Panc1 (cell line): ENCODE measurements at places on chromosomes 3 and 15.

DNA sequence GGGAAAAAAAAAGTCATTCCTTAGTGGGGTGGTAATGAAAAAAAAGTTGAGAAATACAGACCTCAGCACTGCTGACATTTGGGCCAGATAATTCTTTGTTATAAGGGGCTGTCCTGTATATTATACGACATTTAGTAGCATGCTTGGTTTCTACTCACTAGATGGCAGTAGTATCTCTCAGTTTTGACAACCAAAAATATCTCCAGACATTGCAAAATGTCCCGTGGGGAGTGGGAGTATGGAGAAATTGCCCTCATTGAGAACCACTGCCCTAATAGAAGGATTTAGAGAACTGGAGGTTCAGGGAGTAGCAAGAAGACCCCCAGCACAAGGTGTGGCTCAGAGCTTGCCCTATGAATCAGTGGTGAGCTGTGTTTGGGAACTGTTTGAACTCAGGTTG is 28.6 kb upstream of the TEX264 start:
- DNase-seq = no peak

DNA sequence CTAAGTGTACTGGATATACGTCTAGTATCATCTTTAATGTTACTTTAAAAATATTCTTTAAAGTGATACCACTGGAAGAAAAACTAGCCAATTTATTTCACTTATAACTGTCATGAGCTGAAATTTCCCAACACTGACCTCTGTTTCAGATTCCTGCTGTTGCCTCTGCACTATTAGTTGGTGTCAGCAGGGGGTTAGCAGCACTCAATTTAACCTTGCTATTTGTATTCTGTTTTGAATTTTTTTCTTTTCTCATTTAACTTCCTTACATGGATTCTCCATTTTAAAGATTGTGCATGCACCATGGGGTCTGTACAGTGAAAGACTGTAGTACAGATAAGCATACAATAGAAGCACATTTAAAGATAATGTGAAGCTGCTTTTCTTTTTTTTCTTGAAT is 169.2 kb downstream of the UBE2E2 start:
- DNase-seq = no peak

DNA sequence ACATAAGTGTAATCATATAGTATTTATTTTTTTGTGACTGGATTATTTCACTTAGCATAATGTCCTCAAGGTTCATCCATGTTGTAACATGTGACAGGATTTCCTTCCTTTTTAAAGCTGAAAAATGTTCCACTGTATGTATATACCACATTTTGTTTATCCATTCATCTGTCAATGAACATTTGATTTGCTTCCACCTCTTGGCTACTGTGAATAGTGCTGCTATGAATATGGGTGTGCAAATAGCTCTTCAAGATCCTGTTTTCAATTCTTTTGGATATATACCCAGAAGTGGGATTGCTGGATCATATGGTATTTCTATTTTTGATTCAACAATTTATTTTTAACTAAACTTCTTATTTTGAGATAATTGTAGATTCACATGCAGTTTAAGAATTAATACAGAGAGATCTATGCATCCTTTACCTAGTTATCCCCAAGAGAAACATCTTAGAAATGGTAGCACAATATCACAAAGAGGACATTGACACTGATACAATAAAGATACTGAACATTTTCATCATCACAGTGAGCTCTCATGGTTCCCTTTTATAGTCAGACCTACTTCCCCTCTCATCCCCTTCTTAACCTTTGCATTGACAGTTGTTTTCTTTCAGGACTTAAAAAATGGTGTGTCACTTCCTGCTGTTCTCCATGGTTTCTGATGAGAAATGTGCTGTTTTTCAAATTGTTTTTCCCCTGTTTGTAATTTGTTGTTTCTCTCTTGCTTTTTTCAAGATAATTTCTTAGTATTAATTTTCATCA is 90.1 kb downstream of the SATB1 start:
- DNase-seq = no peak

DNA sequence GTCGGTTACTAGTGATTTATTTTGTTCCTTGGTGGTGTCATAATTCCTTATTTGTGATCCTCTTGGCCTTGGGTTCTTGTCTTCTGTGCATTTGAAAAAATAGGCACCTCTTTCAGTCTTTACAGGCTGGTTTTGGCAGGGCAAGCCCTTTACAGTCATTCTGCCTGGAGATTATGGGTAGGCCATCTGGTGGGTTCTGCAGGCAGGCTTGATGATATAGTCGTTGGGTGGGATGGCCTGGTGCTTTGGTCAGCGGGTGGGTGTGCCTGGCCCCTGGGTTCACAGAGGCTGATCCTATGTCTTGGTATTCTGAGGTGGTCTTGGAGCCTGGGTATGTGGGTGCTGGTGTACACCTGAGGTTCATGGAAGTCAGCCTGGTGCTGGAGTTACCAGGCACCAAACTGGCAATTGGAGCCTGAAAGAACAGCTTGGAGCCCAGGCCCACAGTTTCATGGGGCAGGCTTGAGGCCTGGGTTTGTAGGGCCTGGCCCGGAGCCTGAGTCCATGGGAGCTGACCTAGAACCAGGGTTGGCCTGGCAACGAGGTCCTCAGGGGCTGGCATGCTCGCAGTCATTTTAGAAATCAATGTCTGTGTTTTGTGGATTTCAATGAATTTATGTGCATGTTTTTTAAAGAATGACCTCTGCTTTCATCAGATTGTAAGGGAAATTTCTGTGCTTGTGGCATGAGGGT is 63.3 kb downstream of the DOCK3 start:
- DNase-seq = no peak

- no peak for DNase-seq
These were observed 11.6 kb downstream of the NR1D2 start for GRCh38 chr3:23956701-23957100.
